ENCODE measurements at places on chromosomes 16 and 17. TPM values are rescaled to one million over a fixed set of nuclear protein-coding genes. Genes with fewer than 3 reads are reported as not detected.

C17orf113 gene
- 0.38 TPM for total RNA-seq

RNF43 gene
- 10.1 TPM for total RNA-seq

SDR42E2 gene
- not detected for total RNA-seq

ARHGAP27 gene
- total RNA-seq: 18.7 TPM

ABCA8 gene
- not detected for total RNA-seq
